Endothelial cell of umbilical vein (primary cell): ENCODE measurements at places on chromosomes 7 and 10.

DNA sequence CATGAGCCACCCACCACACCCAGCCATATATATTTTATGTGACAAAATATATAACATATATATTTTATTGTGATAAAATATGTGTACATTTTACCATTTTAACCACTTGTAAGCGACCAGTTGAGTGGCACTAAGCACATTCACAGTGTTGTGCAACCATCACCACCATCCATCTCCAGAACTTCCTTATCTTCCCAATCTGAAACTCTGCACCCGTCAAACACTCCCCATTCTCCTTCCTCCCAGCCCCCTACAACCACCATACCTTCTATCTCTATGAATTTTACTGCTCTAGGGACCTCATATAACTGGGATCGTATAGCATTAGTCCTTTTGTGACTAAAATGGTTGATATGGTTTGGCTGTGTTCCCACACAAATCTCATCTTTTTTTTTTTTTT, 20.8 kb upstream of the CYTH3 start:
- no peak for DNase-seq

- no peak for DNase-seq
These were observed 129.2 kb downstream of the BTAF1 start for GRCh38 chr10:92052741-92053140.

GRCh38 chr10:104574838-104575237, 66.3 kb upstream of the SORCS3 start:
- no peak for DNase-seq

DNA sequence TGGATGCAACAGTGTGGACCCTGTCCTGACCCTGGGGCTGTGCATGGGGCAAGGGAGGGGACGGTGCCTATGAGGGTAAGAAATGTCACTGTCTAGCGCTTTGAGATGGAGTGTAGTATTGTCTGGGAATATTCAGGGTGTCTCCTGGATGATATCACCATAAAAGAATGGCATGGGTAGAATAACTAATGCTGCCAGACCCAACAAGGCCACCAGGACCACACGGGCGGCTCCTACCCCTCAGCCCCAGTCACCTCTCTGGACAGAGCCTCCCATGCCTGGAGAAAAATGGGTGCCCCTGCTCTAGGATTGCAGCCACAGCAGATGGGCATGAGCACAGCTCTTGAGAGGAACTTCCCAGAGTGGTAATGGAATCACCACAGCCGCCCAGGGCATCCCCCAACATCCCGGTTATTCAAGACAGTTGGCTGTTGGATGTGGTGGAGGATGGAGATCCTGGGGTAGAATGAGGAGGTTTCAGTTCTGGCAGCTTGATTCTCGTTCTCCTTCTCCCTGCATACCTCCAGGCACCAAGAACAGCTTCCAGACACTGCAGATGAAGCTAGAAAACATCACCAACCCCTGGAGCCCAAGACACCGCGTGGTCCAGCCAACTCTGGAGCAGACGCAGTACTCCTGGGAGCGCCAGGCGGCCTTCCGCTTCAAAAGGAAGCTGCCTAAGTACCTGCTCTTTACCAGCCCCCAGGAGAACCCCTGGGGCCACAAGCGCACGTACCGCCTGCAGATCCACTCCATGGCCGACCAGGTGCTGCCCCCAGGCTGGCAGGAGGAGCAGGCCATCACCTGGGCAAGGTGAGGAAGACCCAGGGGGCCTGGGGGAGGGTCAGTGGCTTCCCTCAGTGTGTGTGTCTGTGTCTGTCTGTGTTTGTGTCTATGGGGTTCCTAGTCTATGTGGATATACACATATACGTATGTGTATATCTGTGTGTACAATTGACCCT, 6.2 kb downstream of the AOC1 start:
- no peak for DNase-seq

DNA sequence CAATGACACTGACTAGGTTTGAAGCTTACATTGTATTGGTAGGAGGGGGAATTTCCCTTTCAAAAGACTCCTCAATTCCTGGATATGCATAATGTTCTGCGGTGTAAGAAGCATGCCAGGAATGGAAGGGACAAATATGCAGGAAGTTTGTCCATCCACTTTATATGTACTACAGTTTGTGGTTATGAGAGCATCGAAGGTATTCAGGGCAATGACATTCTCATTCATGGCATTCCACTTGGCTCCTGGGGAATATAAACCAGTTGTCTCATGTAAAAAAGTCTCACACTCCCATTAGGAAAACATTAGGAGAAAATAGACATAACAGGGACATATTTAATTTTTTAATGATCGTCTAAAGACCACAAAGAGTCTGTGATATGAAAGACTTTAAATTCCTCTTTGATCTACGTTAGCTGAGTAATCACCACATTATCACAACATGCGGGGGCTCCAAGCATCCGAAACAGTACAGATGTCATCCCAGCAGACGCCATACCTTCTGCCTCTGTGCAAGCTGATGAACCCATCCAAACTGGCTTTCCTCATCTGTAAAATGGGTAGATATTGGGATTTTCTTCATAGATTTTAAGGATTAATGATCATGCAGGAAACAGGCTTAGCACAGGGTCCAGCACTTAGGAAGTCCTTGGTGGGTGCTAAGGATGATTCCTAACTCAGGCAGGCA, 675.3 kb downstream of the INHBA start:
- DNase-seq = no peak

- no peak for DNase-seq
These were observed 30.5 kb downstream of the SLC18A2 start for GRCh38 chr10:117271427-117271826.

- no peak for DNase-seq
These were observed 616.4 kb upstream of the GHITM start for GRCh38 chr10:83522881-83523386.

GRCh38 chr10:16297642-16298041, 139.2 kb upstream of the PTER start:
- no peak for DNase-seq

- peak; percentile 40 for DNase-seq
These were observed 1.8 kb downstream of the SLK start for GRCh38 chr10:103968441-103969391.

GRCh38 chr7:130888468-130888867, 154.5 kb upstream of the KLF14 start:
- no peak for DNase-seq

DNA sequence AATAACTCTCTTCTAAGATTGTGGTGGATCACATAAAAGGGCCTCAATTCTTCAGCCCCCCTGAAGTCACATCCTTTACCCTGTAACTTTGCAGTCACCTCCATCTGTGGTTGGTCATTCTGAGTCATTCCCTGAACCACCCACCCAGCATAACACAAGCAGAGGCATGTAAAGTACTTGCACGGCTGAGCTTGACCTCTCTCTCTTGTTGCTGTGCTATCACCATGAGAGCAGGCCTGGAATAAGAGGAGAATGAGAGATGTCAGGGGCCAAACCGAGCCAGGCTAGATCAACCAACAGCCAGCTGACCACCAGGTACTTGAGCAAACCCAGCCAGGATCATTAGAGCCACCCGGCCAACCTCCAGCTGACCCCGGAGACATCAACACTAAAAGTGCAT, 13.5 kb upstream of the STK17A start:
- no peak for DNase-seq

DNA sequence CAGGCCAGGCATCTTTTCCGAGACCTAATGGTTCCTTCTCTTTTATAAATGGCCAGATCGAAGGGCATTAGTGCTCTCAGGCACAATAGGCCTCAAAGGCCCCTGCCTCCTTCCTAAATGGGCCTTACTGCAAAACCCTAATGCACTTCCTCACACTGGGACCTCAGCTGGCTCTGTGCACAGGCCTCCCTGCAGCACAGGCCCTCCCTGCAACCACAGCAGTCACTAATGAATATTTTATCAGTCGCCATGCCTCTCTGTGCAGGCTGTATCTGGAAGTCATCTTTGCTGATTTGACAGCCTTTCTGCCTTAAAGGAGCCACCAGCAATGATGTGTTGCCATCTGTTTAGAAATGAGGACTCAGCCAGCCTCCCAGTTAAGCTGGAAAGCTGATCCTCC, 54.9 kb upstream of the SDK1 start:
- DNase-seq = no peak

DNA sequence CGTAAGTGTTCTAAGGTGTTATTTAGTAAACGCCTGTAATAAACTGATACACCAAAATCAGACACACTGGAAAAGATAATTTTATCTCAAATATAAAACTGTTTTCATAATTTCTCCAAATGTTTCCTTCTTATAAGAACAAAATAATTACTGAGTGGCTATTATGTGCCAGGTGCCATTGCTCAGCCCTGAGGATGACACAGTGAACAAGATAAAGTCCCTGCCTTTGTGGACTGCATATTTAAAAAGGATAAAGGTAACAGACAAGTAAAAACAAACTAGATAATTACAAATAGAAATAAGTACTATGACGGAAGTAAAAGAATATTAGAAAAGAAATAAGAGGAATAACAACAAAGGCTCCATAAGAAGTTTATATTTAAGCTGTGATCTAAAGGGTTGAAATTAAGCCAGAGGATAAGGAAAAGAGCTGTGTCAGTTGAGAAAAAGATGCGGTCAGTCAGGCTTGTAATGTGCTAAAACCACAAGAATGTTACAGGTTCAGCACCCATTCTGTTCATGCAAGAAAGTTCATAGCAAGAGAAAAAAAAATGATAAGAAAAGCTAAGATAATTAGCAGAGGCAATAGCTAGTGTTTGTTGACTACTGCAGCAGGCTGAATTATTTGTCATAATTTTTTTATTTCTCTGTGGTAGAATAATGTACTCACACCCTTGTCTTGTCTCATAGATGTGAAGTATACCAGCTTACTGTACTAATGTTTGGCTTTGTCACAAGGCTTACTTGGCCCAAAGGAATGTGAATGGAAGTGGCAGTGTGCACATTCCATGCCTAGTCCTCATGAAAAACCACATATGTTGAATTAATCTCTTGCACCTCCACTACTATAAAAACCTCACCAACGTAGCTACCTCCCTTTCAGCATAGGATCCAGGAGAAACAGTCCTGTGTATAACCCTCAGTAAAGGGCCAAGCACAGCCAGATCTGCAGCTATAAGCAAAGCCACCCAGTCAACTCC, 75.1 kb downstream of the CRPPA start:
- no peak for DNase-seq

GRCh38 chr7:92641921-92642511, 51.8 kb upstream of the FAM133B start:
- DNase-seq = peak; percentile 68

- no peak for DNase-seq
These were observed 28.9 kb downstream of the COL17A1 start for GRCh38 chr10:104056619-104057273.

DNA sequence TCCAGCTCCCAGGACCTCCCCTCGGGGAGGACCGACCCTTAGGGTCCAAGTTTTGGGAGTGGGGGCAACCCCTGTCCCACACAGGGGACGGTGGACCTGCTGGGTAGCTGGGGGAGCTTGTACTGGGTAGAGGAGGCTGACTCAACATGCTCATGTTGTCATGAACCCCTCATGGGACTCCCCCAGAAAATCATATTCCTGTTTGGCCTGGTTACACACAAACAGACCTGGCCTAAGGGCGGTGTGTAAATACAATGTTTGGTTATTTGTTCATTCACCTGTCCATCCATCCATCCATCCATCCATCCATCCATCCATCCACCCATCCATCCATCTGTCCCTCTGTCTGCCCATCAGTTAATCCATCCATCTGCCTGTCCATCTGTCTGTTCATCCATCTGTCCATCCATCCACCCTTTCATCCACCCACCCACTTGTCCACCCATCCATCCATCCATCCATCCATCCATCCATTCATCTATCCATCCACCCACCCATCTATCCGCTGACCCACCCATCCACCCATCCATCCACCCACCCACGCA, 92.9 kb downstream of the DNAJB6 start:
- no peak for DNase-seq

DNA sequence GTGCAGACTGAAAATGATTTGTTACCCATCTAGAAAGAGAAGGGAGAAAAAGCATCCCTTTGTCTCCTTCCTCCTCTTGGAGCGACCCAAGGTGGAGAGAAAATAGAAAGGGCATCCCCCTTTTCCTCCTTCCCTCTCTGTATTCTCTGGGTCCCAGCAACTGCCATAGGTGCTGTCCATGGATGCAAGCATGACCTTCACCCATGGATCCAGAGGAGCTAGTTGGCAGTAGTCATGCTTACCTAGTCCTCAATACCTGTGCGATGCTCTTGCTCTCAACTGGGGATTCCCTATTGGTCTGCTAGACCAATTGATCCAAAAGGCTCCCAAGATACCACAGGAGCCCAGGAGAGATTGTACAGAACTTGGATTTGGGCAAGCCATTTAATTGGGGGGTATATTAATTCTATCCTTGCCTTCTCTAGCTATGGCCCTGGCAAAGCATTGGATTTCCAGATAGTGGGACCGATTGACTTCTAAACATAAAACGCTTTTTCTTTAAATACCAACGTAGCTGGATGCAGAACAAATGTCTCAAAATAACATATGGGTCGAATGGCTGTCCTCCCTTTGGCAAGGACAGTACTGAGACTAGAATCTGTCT, 547.8 kb upstream of the IGFBP3 start:
- DNase-seq = no peak

DNA sequence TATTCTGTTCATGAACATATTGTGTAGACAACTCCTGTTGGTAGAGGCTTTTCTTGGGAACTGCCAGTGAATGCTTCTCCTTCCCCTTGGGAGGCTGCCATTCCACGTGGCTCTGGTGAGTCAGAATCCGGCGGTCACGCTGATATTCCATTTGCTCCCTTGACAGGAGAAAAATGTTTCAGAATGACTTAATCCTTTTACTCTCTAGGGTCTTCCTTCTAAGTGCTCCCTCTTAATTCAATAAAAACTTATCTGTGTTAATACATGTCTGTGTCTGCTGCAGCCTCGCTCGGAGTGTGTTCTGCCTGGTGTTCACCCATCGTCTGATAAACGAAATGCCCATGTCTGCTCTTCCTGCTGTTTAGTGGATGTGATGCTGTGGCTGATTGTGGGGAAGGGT, 278.6 kb downstream of the ARHGAP12 start:
- DNase-seq = peak; percentile 95

GRCh38 chr10:95343573-95343972, 52.8 kb upstream of the PDLIM1 start:
- no peak for DNase-seq

GRCh38 chr10:52855546-52856325, 83.2 kb upstream of the MBL2 start:
- no peak for DNase-seq

DNA sequence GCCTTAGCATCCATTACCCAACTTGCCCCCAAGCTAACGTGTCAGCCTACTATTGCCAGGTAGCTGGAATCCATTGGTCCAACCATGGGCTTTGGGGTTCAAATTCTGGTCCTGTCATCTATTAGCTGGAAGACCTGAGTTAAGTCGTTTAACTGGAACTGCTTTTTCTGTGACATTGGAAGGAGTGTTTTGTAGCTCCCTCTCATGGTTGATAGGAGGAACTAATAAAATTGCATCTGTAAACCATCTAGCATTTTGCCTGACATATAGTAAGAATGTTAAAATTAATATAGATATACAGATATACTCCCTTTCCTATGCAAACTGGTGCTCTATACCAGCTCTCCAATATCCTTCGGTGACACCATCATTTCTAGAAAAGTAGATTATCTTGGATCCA, 23.8 kb upstream of the SLF2 start:
- DNase-seq = no peak

- no peak for DNase-seq
These were observed 153.3 kb downstream of the WDR37 start for GRCh38 chr10:1209355-1209979.
